ENCODE measurements at places on chromosomes 1 and 21.

GRCh38 chr1:151277249-151277648 is 4.8 kb upstream of the ZNF687 start:
- DNase-seq: no peak

GRCh38 chr1:229514578-229515275 is 6.6 kb upstream of the NUP133 start:
- DNase-seq: peak; percentile 78

GRCh38 chr21:39125752-39126485 is 57.3 kb downstream of the PSMG1 start:
- peak; percentile 74 for DNase-seq

DNA sequence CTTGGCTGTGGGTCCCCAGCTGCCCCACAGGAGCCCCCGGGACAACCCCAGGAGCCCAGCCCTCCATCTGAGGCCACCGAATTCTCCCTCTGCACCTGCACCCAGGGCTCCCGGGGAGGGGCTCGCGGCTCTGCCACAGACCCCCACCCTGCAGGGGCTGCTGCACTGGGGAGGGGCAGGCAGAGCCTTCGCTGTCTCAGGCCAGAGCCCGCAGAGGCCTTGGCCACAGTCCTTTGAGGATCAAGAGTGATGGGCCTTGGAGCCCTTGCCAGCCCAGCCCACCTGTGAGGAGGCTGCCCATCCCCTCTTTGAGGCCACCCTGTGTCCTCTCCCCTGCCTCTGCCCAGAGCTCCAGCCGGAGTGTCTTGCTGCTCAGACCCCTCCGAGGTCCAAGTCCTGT is 6.5 kb downstream of the PERM1 start:
- DNase-seq: no peak

DNA sequence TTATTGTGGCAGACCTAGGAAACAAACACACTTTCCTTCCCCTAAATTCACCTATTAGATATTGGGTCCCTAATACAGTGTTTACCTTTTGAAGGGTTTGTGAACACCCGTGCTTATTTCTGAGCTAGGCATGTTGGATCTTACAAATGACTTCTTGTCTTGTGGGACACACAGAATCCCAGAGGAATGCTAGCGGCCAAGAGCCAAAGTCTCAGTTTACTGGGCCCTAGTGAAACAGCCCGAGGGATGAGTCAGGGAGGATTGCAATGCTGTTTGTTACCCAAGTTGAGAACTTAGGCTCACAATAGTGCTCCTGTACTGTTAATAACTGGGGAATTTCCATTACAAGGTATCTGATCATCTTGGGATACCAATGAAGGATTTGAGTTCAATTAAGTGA is 100.1 kb upstream of the AKT3 start:
- DNase-seq: no peak

- peak; percentile 78 for DNase-seq
These were observed 193.0 kb downstream of the CACNA1E start for GRCh38 chr1:181676269-181676668.

DNA sequence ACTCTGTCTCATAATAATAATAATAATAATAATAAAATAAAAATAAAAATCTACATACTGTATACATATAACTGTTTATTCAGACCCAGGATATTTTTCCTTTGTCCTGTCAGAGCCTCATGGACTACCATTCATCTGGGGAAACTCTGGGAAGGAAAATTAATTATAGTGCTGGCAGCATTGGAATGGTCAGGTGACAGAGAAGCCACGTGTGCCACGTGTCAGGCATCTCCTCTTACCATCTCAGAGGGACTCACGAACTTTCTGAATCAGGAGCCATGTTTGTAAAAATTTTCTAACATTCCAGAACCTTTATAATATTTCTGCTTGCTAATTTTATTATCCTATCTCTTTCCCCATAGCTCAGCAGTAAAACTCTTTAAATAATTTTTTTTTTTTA is 97.8 kb upstream of the HNRNPU start:
- no peak for DNase-seq

- DNase-seq: no peak
These were observed 37.2 kb downstream of the TTLL7 start for GRCh38 chr1:83961571-83962295.

DNA sequence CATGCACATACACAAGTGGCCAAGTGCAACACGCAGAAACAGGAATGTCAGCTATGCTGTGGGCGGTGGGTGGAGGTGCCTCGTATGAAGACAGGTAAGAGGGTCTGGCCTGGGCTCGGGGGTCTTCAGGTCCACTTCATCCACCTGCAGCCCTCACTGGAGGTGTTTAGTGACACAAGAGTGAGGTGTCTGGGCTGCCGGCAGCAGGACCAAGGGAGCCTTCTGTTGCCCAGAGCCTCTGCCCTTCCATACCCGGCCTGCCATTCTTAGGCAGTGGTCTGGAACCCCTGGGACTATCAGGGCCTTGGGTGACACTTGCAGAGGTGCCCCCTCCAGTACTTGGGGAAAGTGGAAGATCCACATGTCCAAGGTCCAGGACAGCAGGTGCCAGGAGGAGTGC is 21.7 kb upstream of the ACTRT2 start:
- DNase-seq: no peak

DNA sequence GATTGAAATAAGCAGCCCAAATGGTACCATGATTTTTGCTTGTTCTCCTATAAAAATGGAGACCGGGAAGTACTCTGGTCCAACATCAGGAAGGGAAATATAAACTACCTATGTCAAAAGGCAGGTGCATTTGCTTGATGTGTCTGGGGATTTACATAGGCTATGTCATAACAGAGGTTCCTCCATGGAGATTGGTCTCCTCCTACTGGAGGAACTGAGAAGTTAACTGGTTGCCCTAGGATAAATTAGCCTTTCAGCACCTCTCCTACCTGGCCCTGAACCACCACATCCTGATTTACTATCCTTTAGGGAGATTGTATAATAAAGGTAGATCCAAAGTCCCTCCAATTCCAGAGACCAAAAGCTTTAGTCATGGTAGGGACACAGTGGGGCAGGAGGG is 1109.3 kb upstream of the B3GALT2 start:
- peak; percentile 68 for DNase-seq

DNA sequence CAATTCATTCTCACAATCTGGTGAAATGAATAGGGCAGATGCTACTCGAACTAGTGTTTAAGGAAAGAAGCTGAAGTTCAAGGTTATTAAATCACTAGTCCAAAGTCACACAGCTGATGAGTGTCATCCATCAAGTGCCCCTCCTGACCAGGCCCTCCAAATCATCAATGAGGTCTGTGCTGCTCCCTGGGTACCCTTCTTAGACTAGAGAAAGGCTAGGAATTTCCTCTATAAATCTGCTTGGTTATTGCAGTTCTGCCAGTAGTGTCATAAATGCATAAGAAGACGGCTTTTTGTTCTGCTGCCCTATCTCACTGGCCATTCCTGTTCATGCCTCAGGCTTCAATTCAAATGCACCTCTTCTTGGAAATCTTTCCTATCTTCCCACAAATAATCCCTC is 5.5 kb upstream of the KRTAP21-1 start:
- no peak for DNase-seq
